ENCODE measurements at places on chromosomes 16 and 17. TPM values are rescaled to one million over a fixed set of nuclear protein-coding genes. Genes with fewer than 3 reads are reported as not detected.

Gene PRSS36
- 1.3 TPM for total RNA-seq

Gene NEUROD2
- total RNA-seq = not detected

Gene TBC1D3L
- total RNA-seq = 3.1 TPM

Gene SLC52A1
- 0.53 TPM for total RNA-seq

Gene CLEC18C
- total RNA-seq = 0.13 TPM
